Lung (tissue), 17 donors: ENCODE measurements at places on chromosomes 3 and 15. TPM values are rescaled to one million over a fixed set of nuclear protein-coding genes. Genes with fewer than 3 reads are reported as not detected.

The RTF1 gene
- 22.5 TPM for total RNA-seq

GRCh38 chr3:148938936-148939335, 52.4 kb upstream of the GYG1 start:
- no peaks in the 10 kb centered on the region for H3K27me3 ChIP-seq
- no peak for DNase-seq
- no peak overlapping the region for H3K4me3 ChIP-seq
- no peaks in the 10 kb centered on the region for H3K4me1 ChIP-seq
- no peaks in the 10 kb centered on the region for H3K36me3 ChIP-seq

- no peaks in the 10 kb centered on the region for H3K36me3 ChIP-seq
- H3K27ac ChIP-seq, result no peak overlapping the region
- no peak for DNase-seq
- no peaks in the 10 kb centered on the region for H3K27me3 ChIP-seq
- H3K4me1 ChIP-seq, result no peaks in the 10 kb centered on the region
Measured at GRCh38 chr3:78013653-78014052, 973.8 kb downstream of the ROBO2 start.

DNA sequence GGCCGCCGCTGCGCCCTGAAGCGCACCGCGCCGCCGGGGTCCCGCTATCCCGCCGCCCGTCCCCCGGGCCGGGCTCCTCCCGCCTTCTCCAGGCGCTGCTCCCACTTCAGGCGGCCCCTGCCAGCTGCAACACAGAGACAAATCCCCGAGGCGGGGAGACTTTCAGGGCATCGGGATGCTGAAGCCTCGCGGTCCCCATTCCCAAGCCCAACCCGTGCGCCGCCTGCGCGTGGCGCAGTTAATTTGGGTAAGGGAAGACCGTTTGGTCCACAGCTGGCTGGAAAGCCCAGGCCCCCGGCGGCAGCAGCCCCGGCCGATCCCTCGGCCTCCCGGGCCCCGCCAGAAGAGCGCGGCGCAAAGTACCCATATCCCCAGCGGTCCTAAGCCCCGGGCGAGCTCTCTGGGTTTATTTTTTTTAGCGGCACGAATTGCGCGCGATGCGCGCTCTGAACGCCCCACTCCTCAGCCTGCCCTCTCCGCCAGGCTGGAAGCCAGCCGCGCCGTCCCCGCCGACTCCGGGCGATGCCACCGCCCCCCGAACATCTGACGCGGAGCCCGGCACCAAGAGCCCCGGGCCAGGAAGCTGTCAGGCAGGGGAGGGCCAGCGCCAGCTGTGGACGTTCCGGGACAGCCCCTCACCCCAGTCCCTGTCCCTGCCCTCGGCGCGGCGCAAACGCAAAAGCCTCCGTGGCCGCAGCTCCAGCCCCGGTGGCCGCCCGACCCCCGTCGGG, 517 bp downstream of the FBN1 start:
- peaks cover 4% of the 10 kb centered on the region for H3K4me1 ChIP-seq
- H3K36me3 ChIP-seq, result peaks cover 12% of the 10 kb centered on the region
- peak; percentile 86 for DNase-seq

DNA sequence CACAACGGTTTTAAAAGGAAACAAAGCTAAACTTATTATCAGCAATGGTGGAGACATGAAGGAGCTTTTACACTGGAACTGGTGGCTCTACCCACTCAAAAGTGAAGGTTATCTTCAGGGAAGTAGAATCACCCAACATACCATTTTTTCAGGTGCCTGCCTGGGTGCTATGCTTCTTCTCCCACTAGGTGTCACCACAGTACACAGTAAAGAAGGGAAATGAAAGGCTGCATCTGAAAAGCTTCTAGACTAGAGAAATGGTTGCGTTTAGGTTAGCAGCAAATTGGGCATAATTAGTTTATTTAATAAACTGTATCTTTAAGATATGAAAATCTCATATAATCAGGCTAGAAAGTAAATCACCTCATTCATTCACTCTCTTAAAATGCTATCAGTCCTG, 47.0 kb upstream of the SELENOK start:
- peaks cover 11% of the 10 kb centered on the region for H3K27me3 ChIP-seq
- no peak overlapping the region for H3K4me3 ChIP-seq
- DNase-seq, result peak; percentile 29
- no peaks in the 10 kb centered on the region for H3K36me3 ChIP-seq
- H3K27ac ChIP-seq, result no peak overlapping the region

- H3K4me3 ChIP-seq, result no peak overlapping the region
- no peaks in the 10 kb centered on the region for H3K4me1 ChIP-seq
- DNase-seq, result no peak
- no peaks in the 10 kb centered on the region for H3K36me3 ChIP-seq
Measured at GRCh38 chr3:105538483-105538882, 171.8 kb downstream of the ALCAM start.

DNA sequence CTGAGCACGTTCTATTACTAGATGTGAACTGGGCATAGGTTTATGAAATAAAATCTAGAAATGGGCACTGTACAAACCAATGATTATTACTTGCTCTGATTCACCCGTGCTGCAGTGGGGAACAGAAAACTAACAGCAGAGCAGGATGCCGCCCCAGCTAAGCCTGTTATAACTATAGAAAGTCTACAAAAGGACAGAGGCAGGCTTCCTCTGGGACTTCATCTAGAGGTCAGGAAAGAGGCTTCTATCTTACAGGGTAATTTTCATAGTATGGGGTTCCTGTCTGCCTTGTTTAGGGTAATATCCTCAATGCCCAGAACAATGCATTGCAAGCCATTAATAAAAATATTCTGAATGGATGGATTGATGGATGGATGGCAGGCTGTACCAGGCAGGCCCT, 177.0 kb upstream of the TBL1XR1 start:
- H3K36me3 ChIP-seq, result no peaks in the 10 kb centered on the region
- H3K27ac ChIP-seq, result no peak overlapping the region
- no peak for DNase-seq
- H3K4me1 ChIP-seq, result no peaks in the 10 kb centered on the region
- no peaks in the 10 kb centered on the region for H3K27me3 ChIP-seq
